Hindlimb muscle (tissue), 1 donor: ENCODE measurements at places on chromosomes 12 and 14. TPM values are rescaled to one million over a fixed set of nuclear protein-coding genes. Genes with fewer than 3 reads are reported as not detected.

DNA sequence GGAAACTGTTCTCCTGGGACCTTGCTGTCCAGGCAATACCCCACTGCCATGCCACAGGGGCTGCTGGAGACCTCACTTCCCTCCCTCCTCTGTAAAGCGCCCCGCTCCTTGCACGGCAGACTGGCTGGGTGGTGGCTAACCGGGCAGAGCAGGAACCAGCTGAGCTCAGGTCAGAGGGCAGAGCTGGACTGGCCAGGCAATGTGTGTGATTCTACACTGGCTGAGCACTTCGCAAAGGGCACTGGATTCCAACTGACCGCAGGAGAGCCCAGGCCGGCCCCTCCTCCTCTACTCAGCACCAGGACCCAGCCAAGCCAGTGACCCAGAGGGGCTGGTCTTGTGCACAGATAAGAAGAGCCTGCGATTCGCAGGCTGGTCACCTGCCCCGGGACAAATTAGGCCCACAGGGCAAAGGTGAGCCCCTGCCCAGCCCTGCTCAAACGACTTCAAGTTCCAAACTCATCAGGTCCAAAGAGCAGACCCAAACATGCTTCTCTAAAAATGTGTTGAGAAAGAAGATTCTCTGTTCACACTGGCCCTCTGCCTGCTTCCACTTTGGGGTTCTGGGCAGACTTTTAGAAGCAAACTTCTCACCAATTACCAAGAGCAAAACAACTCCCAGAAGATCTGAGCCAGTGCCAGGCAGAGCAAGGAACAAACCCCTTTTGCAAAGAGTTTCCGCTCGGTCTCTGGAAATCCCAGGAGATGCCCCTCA is 54.9 kb upstream of the DIO3 start:
- DNase-seq = no peak

DNA sequence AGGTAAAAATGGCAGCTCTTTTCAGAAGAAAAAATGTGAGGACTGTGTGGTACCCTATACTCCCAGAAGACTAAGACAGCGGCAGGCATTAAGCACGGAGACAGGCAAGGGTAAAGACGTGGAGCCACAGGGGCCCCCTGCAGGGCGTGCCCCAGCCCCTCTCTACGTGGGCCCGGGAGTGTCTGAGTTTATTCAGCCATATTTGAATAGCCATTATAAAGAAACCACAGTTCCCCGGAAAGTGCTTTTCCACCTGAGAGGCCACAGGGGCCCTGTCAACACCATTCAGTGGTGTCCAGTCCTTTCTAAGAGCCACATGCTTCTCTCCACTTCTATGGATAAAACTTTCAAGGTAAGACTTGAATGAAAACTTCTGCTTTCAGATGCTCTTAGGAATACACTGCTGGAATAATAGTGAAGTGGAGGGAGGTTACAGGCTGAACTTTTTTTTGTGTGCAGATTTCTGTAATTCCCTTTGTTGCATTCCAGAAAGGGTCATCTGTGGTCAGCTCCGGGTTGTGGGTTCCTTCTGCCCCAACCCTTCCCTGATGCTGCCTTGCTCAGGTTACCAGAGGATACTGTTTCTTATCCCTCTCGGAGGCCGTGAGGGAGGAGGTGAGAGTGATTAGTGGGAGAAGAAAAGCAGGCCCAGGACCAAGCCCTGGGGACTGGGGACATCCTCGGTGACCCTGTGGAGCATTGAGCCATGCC is 58.4 kb downstream of the SLC25A47 start:
- DNase-seq = no peak

DNA sequence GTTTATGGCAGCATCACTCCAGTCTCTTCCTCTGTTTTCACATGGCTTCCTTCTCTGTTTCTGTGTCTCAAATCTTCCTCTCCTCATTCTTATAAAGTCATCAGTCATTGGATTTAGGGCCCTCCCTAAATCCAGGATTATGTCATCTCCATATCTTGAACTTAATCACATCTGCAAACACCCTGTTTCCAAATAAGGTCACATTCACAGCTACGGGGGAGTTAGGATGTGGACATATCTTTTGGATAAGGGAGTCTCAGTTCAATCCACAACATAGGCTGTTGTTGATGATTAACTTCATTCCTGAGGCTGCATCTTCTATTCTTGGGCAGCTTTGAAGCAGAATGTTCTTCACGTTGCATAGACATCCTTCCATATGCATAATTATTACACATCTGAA is 40.3 kb upstream of the NTF3 start:
- no peak for DNase-seq

Gene KIF26A
- 11.7 TPM for polyA plus RNA-seq
